ENCODE measurements at places on chromosomes 16 and 17.

DNA sequence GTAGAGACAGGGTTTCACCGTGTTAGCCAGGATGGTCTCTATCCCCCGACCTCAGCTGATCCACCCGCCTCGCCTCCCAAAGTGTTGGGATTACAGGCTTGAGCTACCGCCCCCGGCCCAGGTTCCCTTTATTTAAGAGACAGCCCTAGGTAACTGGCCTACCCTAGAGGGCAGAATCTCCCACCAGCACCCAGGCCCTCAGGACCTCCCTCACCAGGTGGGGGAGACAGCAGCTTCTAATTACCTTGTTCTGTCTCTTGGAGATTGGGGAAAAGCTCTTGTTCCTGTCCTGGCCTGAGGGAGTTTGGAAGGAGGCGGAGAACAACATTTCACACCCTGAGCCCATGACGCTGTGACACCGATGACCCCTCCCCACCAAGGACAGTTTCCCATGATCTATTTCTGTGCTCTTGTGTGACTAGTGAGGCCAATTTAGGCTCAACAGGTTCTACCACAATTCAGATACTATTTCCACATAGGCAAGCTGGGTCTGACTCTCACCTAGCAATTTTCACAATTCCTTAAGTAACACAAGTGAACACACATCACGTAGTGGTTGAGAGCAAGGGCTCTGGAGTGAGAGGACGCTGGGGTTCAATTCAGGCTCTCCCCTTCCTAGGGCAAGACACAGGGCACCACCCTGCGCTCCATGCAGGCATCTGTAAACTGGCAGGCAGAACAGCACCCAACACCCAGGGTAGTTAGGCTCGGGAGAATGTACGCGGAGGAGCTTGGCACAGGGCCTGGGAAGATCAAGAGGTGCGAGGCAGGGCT lies 20.4 kb downstream of the HDAC5 start:
- no peak for DNase-seq

DNA sequence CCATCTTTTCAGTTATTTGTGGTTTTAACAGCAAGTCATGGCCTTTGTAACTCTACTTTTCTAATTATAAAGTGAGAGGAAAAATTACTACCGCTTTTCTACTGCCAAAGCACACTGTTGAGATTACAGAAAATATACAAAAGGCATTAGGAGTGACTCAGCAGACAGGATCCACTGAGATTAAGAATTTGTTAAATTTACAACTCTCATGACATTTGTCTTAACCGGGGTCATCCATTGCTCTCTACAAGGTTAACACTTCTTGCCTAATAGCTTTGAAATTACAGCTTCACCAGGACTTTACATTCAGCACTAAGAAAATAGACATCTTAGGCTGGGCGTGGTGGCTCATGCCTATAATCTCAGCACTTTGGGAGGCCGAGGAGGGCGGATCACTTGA lies 93.4 kb downstream of the SSH2 start:
- DNase-seq = no peak

DNA sequence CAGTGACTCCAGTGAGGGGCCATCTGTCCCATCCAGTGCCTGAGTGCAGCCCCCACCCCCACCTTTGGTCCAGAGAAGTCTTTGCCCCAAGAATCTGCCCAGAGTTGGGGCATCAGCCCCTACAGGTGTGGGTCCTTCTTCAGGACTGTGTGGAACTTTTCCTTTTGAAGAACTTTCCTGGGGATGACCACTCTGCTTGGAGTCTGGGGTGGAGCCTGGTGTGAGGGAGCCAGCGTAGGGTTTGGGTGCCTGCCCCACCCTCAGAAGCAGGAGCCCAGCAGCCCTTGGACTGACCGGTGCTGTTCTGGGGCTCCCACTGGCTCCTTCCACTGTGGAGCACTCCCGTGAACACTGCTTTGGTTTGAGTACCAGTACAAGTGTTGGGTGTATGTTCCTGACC lies 19.3 kb downstream of the MPRIP start:
- no peak for DNase-seq

GRCh38 chr17:34623856-34624766 lies 44.7 kb downstream of the TMEM132E start:
- no peak for DNase-seq

- no peak for DNase-seq
Measured at GRCh38 chr17:58401287-58401686, 16.0 kb downstream of the RNF43 start.

GRCh38 chr16:86739808-86740207 lies 161.5 kb downstream of the FOXL1 start:
- no peak for DNase-seq

DNA sequence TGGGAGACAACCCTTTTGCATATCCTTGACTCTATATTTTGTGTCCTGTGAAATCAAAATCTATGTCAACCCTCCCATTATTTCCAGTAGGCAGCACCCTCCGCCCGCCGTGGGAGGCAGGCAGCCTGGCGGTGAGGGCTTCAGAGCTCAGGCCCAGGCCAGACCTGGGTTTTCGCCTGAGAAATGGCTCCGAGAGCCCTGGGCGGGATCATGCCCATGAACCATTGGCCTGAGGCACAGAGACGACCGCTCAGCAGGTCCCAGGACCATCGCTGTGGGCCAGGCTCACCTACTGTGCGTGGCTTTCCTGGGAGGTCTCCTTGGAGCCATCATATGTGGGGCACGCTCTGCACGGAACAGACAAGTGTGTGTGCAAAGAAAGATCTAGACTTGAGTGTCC lies 6.3 kb upstream of the SLC38A8 start:
- DNase-seq = no peak

- no peak for DNase-seq
Measured at GRCh38 chr17:869567-870525, 87.7 kb downstream of the MRM3 start.

- DNase-seq = no peak
Measured at GRCh38 chr17:43104665-43105064, 20.5 kb downstream of the BRCA1 start.

- DNase-seq = no peak
Measured at GRCh38 chr17:46758614-46759013, 59.9 kb downstream of the WNT3 start.

GRCh38 chr17:601244-601925 lies 113.3 kb downstream of the VPS53 start:
- peak; percentile 45 for DNase-seq

GRCh38 chr16:22912654-22913053 lies 98.7 kb downstream of the HS3ST2 start:
- no peak for DNase-seq

DNA sequence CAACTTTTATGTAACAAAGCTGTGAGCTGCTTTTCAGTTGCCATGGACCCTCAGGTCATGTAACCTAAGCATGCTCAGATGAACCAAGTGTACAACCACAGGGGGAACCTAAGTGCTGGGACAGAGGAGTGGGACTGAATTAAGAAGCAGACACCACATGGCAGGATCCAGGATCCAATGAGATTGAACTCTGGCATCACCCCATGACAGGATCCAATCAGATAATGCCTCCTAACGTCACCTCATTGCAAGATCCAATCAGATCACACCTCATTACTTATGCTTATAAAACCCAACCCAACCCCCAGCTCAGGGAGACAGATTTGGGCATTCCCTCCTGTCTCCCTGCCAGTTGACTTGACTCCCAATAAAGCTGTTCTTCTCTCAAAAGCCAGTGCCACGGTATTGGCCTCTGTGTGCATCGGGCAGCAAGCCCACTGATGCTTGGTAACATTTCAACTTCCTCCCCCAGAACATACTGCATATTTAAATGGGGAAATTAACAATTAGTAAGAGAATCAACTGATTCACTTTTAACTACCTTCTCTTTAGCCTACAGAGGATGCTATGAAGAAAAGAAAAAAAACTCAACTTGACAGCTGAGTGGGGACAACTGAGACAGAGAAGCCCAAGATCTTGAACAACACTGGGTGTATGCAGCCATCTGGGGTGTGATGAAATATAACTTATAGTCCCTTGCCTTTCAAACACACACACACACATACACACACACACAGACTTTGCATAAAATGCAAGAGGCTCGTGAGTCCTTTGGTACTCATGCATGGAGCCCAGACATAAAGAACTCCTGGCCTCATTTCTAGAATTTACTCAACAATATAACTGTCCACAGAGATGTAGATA lies 148.4 kb downstream of the SLC39A11 start:
- no peak for DNase-seq

DNA sequence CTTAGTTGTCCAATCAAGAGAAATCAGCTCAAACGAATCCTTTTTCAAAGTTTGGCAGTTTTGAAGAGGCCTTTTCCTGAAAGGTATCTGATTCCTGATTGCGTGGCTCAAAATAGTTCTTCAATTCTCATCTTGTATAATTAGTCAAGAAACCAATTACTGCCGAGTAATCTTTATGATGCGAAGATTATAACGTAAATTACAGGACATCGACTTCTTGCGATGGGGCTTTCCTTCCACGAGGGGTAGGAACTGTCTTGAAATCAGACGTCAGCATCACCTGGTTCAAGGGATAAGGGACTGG lies 644 bp upstream of the ARL2BP start:
- no peak for DNase-seq

DNA sequence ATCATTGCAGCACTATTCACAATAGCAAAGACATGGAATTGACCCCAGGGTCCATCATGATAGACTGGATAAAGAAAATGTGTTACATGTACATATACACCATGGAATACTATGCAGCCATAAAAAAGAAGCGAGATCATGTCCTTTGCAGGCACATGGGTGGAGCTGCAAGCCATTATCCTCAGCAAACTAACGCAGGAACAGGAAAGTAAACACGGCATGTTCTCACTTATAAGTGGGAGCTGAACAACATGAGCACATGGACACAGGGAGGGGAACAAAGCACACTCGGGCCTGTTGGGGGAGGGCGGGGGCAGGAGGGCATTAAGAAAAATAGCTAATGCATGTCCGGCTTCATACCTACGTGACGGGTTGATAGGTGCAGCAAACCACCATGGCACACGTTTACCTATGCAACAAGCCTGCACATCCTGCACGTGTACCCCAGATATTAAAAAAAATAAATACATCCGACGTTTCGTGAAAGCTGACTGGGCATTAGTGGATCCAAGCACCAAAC lies 28.9 kb downstream of the ZNF778 start:
- no peak for DNase-seq

- peak; percentile 96 for DNase-seq
Measured at GRCh38 chr17:36999471-36999870, 50.7 kb downstream of the AATF start.

GRCh38 chr17:19978209-19978802 lies 678 bp upstream of the AKAP10 start:
- peak; percentile 84 for DNase-seq

All from AML-193 (cell line).